ENCODE measurements at places on chromosomes 12 and 14.

GRCh38 chr14:81485372-81485771 lies 48.3 kb downstream of the SEL1L start:
- no peak for DNase-seq

GRCh38 chr12:49665384-49665783 lies 41.8 kb downstream of the FMNL3 start:
- no peak for DNase-seq

DNA sequence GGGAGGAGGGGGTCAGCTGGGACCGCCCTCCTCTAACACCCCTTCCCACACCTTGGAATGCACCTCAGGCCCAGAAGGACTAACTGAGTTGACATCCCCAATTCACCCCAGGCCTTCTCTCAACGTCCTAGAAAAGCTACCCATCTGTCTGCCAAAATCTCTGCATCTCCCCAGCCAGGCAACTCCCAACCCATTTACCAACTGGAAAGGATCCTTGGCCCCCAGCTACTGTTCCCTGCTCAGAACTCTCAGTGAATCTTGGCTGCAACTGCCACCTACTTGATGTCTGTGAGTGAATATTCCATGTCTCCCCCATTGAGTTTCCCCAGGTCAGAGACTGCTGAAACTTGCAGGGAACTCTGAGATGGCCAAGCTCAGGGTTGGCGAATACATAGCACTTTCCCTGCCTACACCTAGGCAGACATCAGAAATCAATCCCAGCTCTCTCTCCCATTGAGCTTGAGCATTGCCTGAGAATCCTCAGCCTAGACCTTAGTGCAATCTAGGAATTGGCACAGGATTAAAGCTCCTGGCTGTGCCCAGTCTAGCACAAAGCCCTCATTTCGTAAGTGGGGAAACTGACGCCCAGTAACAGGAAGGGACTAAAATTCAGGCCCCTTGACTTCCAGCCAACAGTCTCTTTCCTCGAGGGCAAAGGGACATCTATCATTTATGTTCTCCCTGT lies 71.9 kb upstream of the NCOR2 start:
- no peak for DNase-seq

DNA sequence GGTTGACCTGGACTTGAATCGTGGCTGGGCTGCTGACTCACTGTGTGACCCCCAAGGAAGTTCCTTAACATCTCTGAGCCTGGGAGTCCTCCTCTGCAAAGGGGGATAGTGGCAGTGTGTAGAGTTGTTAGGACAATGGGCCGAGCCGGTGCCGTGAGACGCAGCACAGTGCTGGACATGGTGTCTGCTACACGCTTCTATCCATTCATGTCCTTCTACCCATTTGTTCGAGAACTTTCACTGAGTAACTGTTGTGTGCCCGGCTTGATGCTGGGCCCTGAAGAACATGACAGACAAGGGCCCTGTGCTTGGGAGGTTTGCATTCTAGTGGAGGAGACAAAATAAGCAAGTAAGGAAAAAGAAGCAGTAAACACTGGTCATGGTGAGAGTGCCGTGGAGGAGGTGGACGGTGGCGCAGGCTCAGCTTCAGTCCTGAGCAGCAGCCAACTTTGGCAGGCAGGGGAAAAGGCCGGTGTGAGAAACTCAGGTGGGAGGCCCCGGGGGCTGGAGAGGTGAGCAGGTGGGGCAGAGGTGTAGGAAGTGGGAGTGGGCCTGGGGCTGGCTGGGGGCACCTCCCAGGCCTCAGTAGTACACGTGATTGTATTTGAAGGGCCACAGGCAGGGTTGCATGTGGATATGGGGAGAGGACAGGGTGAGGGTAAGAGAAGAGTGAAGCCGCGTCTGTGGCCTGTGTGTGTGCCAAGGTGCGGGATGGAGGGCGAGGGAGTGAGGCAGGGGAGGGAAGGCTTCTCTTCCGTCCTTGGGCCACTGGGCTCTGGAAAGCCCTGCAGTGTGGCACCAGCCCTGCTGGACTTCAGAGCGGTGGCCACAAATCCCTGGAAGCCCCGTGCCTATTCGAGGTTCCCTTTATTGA lies 13.8 kb downstream of the VASH1 start:
- DNase-seq: no peak

GRCh38 chr12:69442894-69443293 lies 27.3 kb upstream of the FRS2 start:
- DNase-seq: no peak

GRCh38 chr14:59630288-59630963 lies 53.8 kb upstream of the CCDC175 start:
- DNase-seq: peak; percentile 2

- DNase-seq: peak; percentile 65
Observed at GRCh38 chr12:81450920-81451739, 308.0 kb downstream of the PPFIA2 start.

GRCh38 chr12:10612110-10612509 lies 1.3 kb downstream of the MAGOHB start:
- DNase-seq: no peak

DNA sequence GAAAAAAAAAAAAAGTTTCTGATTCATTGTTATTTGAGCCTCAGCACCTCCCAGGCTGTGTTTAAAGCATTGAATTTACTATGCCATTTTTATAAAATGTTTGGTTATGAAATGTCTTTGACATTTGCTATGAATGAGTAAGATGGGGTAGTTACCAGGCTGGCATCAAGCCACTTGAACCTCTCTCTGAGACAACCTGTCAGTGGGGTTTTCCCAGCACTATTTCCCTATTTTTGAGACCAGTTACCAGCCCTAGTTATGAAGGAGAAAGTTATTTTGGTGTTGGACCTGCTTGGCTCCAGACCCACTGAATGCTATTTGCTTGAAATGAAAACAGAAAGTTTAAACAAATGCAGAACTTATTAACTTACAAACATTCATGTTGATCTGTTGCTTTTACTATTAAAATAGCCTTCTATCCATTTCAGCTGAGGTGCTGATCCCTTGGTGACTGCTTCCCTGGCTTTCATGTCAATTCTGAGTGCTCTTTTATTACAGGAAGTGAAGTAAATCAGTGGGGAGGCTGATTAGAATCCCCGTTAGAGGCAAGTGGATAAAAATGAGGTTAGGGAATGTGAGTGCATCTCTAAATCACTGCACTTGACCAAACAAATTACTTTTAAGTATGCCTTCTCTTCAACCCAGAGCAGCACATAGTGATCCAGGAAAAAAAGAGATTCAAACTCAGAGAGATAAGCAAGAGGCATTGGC lies 37.8 kb downstream of the LLPH start:
- DNase-seq: peak; percentile 29

- DNase-seq: no peak
Observed at GRCh38 chr12:120230974-120231315, 30.0 kb upstream of the RPLP0 start.

DNA sequence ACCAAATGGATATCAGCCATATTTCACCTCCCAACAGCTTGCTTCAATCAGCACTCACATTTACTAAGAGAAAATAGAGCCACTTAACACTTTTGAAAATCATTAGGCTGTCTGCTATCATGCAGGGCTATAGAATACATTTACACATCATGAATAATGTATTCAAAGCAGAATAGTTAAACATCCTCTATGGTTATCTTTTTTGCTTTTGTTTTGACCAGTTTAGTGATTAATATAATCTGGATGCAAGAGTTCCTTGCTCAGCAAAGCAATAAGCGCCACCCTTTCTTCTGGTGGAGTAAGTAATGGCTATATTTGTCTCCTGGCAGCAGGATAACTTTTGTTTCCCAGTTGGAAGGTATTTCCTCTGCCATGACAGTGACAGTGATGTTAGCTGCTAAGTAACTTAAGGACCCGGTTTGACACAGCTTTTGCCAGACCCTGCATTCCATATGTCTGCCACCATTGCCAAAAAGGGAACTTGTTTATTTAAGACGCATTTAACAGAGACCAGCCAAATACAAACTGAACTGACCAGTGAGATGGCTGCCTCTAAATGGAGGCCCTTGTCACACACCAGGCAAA lies 70.3 kb upstream of the NR2C1 start:
- no peak for DNase-seq

DNA sequence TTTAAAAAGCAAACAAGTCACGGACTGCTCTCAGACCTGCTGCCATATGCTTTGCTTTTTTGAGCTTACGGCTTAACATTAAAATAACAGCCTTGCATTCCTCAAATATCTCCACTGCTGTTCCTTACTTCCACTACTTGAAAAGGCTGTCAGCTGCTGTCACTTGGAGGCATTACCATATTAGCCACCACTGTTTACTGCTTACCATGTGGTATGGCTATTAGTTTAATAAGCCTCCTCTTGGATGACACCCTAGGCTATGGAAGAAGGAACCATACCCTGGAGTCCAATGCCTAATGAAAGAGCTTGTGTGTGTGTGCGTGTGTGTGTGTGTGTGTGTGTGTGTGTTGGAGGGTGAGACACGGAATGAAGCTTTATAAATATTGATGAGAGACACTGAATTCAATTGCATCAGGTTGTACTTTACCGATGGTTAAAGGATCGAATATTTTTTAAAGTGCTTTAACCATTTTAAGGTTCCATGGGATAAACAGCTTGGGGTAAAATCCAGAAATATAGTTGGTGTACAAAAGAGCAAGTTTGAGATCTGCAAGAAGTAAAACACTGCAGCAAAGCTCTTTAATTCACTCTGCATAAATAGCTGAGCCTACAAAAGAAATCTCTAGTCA lies 174.5 kb downstream of the TTC7B start:
- DNase-seq: no peak

DNA sequence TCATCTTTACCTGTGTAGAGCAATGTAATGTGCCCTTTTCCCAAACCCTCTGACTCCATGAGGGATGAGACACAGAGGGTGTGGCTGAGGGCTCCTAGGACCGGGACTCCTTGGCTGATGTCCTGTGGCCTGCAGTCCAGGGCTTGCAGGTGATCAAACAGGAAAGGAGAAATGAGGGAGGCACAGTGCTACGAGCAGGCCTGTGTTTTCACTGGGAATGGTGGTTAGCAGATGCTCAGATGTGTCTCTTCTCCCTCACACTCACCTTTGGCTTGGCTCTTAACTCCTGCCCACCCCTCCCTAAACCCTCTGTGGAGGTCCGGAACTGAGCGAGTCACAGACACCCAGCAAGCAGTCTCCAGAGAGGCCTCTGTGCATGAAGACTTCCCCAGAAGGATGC lies 254.4 kb downstream of the DAD1 start:
- DNase-seq: no peak

GRCh38 chr14:20436363-20436755 lies 393 bp upstream of the KLHL33 start:
- DNase-seq: no peak

DNA sequence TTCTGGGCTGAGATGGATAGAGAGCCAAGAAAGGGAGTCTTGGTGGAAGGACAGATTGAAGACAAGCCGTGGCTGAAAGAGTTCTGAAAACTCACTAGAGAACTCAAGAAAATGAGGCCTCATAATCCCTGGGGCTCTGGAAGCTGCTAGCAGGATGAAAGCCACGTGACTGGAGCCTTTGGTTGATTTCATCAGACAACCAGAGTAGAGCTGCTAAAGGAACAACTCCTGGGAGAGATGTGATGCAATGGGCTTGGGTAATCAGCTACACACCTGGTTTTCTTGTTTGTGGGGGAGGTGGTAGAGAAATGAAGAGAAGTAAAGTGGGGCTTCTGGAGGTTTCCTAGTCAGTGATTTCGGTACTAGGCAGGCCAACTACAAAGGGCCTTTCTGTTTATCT lies 13.4 kb downstream of the CSRNP2 start:
- DNase-seq: peak; percentile 94

DNA sequence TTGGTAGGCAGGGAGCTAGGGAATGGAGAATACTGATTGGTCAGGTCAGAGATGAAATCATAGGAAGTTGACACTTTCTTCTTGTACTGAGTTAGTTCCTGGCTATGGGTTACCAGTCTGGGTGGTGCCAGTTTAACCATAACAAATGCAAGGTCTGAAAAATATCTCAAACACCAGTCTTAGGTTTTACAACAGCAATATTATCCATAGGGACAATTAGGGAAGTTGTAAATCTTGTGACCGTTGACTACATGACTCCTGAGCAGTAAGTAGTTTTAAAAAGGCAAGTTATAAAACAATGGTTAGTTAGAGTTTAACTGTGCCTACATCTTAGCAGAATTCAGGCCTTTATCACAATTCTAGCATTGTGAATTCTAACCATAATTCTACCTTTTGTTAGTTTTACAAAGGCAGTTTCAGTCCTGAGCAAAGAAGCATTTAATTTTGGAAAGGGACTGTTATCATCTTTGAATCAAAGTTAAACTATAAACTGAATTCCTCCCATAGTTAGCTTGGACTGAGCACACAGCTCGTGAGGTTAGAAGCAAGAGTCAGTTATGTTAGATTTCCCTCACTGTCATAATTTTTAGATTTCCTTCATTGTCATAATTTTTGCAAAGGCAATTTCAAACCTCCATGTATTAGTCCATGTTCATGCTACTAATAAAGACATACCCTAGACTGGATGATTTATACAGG lies 19.7 kb upstream of the MON2 start:
- no peak for DNase-seq

DNA sequence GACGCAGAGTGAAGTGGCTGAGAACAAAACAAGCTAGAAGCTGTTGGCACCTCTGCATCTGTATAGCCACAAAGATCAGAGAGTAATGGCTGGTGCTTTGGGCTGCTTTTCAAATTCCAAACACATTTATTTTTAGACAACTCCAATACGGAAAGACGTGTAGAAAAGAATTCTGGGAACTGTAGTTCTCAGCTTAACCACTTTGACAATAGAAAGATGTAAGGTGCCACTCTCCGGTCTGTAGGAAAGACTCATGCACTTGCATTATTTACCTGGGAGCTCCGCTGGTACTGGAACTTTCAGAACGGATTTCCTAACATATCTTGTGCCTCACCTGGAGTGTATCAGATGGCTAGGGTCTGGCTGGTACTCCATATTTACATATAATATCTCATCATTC lies 1.8 kb upstream of the OR4K2 start:
- DNase-seq: no peak

DNA sequence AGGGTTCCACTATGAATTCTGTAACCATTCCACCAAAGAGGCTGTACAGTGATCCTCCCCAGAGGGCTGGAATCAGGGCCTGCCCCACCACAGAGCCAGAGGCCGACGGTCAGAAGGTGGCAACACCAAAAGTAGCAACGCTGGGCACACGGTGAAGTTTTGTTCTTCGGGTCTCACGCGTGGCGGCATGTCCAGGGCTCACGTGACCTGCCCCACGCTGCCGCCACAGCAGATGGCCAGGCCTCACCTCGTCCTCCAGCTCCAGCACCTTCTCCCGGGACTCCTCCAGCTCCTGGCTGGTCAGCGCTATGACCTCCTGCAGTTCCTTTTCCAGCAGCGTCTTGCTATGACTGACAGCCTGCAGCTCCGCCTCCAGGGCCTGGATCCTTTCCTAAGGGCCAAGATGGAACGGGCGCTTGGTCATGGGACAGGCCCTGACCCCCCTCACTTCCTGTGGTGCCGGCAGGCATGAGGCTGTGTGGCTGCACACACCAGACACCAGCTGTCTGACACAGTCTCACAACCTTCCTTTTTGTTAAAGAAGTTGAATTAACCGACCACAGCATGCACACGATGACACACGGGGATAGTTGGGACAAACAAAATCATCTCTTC lies 22.4 kb upstream of the ANKLE2 start:
- no peak for DNase-seq

Data from fibroblast of villous mesenchyme (primary cell).